ENCODE measurements at places on chromosomes 3 and 15.

- DNase-seq, result no peak
These were observed 296 bp downstream of the TPRA1 start for GRCh38 chr3:127590282-127590592.

DNA sequence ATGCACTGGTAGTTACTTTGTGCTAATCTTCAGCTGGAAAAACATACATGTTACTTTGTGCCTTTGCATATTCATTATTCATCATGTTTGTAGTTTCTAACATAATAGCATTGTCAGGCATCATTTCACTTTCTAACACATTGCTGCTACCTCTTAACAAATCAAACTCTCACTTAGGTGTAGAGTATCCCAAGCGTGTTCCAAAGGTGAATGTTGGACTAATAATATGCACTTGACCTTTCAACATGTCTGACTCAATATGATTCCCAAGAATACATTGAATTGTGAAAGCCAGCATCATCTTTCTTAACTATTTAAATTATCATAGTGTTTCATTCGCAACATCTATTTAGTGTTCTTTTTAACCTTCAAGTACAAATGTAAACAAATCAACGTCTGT, 211.6 kb downstream of the BBX start:
- DNase-seq, result no peak

DNA sequence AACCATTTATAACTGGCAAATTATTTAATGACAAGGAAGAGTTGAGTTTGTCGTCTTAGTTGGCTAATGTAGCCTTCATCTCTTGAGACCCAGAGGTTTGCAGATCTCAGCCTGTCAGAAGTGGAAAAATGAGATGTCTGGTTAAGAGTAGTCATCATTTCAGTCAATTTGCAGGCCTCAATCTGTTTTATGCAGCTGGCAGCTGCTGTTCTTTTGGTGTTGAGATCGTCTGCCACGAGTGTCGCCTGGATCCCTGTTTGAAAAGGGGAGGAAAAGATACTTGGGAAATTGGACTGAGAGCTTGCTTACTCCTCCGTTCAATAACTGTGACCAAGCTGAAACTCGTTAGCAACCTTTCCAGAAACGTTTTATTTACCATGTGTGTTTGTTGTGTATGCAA, 2.3 kb downstream of the PHLDB2 start:
- DNase-seq, result no peak

- DNase-seq, result no peak
These were observed 46.8 kb downstream of the MYO5A start for GRCh38 chr15:52481915-52482314.

DNA sequence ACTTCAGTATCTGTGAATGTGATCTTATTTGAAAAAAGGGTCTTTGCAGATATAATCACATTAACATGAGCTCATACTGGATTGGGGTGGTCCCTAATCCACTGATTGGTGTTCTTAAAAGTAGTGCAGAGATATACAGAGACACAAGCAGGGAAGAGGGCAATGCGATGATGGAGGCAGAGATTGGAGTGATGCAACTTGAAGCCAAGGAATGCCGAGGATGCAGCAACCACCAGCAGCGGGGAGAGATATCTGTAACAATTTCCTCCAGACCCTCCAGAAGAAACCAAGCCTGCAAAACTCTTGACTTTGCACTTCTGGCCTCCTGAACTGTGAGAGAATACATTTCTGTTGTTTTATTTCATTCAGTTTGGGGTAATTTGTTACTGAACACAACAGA, 171.0 kb upstream of the MBNL1 start:
- no peak for DNase-seq

GRCh38 chr15:90240856-90241255, 6.8 kb downstream of the GDPGP1 start:
- no peak for DNase-seq

DNA sequence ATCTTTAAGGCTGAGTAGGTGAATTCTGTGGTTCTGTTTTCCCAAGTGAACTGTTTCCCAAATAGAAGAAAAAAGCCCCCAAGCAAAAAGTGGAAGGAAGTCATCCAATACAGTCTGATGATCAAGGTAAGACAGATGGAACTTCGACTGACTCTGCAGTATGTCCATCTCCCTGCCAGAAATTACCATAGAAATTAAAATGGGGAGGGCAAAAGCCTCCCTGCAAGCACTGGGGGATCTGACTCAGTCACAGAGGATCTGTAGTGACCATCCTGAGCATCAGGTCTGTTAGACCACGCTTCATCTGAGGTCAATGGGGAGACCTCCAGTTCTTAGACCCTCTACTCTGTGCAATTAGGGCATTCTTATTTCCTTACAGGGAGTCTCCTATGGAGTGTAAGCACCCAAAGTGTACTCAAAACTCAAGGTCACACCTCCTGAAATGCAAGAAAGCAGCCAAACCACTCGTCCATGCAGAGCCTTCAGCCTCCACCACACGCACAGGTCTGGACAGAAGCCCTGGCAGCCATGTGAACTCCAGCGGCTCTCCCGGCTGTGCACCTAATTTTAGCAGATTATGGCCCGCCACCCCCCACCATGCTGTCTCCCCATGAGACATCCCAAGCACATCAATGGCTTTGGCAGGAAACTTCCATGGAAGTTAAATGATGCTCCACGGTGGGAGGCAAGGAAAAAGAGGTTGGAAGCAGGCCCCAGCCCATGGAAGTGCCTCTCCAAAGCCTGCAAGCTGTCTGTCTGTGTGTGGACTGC, 348.7 kb downstream of the NTRK3 start:
- no peak for DNase-seq

DNA sequence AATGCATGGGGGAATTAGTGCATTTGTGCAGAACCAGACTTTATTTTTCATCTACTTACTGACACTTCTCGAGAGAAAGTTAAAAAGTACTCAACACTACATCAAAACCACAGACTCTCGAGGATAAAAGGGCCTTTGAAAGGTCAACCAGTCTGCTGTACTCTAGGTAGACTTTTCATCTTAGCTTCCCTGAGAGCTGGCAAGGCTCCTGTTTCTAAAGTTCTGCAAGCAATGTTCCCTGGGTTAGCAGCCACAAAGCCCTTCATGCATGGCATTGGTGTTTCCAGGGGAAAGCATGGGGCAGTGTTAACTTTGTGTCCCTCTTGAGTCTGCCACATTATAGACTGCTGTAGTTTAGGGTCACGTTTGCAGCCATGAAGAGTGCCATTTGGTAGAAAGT, 106.4 kb upstream of the PFN2 start:
- no peak for DNase-seq

DNA sequence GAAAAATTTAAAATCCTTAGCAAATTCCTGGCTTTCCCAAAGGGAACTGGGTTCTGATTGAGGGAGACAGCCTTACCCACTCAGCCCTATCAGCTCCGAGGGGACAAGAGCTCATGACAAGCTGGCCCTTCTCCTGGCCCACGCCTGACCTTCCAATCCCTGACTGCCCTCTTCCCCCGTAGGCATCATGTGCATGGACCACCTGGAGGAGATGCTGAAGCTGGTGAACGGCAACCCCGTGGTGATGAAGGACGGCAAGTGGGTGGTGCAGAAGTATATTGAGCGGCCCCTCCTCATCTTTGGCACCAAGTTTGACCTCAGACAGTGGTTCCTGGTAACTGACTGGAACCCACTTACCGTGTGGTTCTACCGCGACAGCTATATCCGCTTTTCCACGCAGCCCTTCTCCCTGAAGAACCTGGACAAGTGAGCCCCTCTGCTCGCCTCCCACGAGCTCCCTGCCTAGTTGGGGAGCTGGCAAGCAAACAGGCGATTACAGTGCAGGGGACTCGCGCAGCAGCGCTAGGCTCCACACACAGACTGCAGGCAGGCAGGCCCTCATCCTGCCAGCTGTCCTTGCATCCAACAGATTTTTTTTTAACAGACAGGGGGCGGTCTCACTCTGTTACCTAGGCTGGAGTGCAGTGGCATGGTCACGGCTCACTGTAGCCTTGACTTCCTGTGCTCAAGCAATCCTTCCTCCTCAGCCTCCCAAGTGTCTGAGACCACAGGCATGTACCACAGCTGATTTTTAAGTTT, 16.8 kb downstream of the RPUSD3 start:
- no peak for DNase-seq

- DNase-seq, result no peak
These were observed 511.6 kb upstream of the PROK2 start for GRCh38 chr3:72296477-72297111.

DNA sequence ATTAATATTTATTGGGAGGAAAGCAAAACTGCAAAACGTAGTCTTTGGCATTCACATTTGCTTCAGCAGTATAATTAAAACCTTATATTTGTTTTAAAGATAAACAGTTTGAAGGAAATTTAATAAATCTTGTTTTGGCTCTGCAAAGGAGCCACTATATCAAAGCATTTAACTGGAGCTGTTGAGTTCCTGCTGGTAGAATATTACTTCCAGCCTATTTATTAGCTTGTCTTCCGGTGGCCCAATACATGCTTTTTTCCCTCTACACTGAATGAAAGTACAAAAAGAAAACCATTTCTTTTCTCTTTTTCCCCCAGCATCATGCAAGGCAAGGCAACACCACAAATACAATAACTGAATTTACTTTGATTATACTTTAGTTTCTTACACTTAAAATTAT, 26.3 kb downstream of the SPTSSB start:
- DNase-seq, result no peak

GRCh38 chr3:16329036-16329825, 64.2 kb downstream of the OXNAD1 start:
- DNase-seq, result no peak

DNA sequence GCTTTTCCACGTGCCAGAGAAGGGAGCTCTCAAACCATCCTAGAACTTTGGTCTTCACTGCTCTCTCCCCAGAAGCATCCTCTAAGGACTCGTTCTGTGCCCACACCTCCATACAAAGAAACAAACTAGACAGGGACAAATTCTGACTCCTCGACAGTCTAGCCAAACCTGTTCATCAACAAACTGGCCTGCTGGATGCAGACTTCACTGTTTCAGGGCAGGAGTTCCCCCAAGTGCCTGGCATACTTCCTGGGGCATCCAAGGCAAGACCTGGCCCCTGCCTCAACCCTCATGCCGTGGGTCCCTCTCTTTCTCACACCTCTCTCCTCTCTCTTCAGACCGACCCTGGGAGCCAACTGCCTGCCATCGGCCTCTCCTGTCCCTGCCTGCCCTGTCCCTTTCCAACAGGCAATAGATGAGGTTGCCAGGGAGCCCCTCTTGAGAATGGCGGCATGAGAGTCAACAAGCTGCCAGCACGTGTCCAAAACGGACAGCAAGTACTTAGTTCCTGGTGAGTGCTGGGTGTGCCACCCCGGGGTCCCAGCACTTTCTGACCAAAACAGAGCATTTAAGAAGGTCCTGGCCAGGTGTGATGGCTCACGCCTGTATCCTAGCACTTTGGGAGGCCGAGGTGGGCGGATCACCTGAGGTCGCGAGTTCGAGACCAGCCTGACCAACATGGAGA, 79.1 kb upstream of the HES1 start:
- DNase-seq, result no peak

GRCh38 chr3:29354894-29355293, 74.0 kb downstream of the RBMS3 start:
- no peak for DNase-seq

DNA sequence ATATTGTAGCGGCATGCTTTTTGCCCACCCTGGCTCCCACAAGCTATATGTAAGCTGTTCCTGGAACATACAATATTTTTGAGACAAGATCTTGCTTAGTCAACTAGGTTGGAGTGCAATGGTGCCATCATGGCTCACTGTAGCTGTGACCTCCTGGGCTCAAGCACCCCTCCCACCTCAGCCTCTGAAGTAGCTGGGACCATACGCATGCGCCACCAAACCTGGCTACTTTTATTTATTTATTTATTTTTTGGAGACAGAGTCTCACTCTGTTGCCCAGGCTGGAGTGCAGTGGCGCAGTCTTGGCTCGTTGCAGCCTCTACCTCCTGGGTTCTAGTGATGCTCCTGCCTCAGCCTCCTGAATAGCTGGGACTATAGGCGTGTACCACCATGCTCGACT, 6.7 kb upstream of the SQOR start:
- no peak for DNase-seq

GRCh38 chr15:48021336-48022086, 99.3 kb upstream of the SLC24A5 start:
- peak; percentile 61 for DNase-seq

DNA sequence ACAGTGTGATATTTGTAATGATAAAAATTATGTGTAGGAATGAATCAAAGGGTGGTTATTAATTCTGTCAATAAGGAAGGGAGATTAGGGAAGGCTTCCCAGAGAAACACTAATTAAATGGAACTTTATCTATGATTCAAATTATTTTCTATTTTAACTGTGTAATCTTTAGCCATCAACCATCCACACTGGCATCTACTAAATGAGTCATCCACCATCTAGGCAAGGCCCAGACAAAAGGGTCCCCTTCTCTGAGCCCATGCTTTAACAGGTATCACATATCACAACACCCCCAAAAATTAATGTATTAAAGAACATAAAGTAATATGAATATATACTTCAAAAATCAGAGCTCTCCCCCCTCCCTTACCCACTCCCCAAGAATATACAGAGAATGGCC, 19.9 kb upstream of the TPM1 start:
- no peak for DNase-seq

- no peak for DNase-seq
These were observed 12.3 kb upstream of the CTDSPL start for GRCh38 chr3:37849146-37849923.

GRCh38 chr3:30777426-30778113, 116.9 kb downstream of the GADL1 start:
- DNase-seq, result no peak

- no peak for DNase-seq
These were observed 97.8 kb downstream of the LARS2 start for GRCh38 chr3:45486136-45486535.

DNA sequence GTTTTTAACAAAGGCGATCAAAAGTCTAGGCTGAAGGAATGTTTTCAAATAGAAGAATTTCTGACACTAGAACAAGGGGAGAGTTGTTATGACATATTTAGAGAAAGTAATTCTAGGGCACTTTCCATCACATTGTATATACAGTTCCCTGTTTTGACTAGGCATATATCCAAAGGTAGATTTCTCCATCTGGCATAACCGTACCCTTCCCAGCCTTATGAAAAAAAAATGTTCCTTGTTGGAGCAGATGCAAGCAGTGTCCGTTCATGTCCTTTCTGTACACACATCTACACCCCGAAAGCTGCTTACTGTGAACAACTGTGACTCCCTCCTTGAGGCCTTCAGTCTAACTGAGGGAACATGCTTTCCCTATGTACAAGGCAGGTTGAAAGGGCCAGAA, 271.7 kb upstream of the GBE1 start:
- DNase-seq, result no peak

DNA sequence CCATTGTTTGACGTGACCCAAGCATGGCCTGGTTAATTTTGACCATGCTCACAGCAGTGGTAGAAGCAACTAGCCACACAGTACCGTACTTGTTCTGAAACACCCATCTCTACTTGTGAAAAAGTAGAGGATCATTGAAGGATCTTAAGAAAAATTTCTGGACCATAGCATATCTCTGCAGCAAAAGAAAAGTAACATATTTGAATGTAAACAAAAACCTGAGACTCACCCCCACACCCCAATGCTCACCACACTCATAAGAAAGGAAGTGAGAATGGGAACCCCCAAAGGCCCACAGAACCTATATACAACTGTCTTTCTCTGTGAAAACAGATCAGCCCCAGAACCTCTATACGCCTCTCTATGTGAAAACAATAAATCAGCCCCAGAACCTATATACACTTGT, 33.8 kb upstream of the TFRC start:
- DNase-seq, result no peak
